Posterior vena cava (tissue), 2 donors: ENCODE measurements at places on chromosomes 3 and 15. TPM values are rescaled to one million over a fixed set of nuclear protein-coding genes. Genes with fewer than 3 reads are reported as not detected.

- DNase-seq, result peak; percentile 97
These were observed 45.0 kb downstream of the TNK2 start for GRCh38 chr3:195863121-195864061.

GRCh38 chr3:130759692-130760338 lies 13.2 kb upstream of the PIK3R4 start:
- DNase-seq, result no peak

GRCh38 chr15:101765772-101766456 lies 37.4 kb upstream of the OR4F6 start:
- DNase-seq, result peak; percentile 67

GRCh38 chr15:39797407-39797806 lies 14.8 kb upstream of the FSIP1 start:
- DNase-seq, result no peak

DNA sequence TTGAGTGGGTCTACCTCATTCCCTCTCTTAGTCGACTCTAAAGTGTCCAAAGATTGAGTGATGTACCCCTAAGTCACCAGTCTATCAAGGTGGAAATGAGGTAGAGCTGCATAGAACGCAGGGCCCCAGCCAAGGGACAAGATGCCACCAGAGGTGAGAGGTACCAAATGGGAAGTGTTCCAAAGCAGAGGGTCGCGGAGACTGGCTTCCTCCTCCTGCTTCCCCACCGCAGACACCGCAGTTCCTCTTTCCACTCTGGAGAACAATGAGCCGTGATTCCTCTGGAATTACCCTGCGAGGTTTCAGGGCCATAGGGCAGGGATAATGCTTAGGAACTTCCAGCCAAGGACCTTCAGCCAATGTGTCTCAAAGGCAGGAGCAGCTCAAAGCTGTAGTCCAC lies 55.8 kb downstream of the DAPK2 start:
- DNase-seq, result peak; percentile 44

GRCh38 chr3:8743911-8744310 lies 10.3 kb downstream of the CAV3 start:
- DNase-seq, result no peak

ARL8B gene
- total RNA-seq, result 63.0 TPM

CEP70 gene
- total RNA-seq, result 52.8 TPM

GRAMD2A gene
- 0.10 TPM for total RNA-seq

EID1 gene
- 202 TPM for total RNA-seq
